ENCODE measurements at places on chromosomes 13 and 19.

DNA sequence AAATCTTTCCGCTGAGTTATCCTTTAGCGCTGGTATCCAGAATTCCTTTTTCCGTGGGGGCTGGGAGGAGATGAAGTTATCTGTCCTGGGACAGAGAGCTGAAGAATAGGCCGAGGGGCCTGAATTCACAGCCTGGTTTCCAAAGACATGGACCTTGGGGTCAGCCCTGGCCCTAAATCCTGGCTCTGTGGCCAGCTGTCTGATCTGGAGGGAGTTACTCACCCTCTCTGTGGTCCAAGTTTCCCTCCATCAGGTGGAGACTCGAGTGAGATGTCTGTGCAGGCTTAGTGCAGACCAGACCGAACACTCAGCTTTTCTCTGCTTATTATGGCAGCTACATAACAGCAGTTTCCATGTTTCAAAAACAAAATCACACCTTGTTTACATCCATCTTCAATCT lies 59.6 kb downstream of the CDADC1 start:
- no peak for DNase-seq

GRCh38 chr13:27463500-27463899 lies 13.1 kb upstream of the MTIF3 start:
- no peak for DNase-seq

GRCh38 chr13:99208185-99208584 lies 7.5 kb downstream of the UBAC2 start:
- no peak for DNase-seq

- no peak for DNase-seq
Observed at GRCh38 chr13:23627410-23627809, 57.2 kb downstream of the TNFRSF19 start.

GRCh38 chr13:75073786-75074185 lies 408.2 kb downstream of the TBC1D4 start:
- no peak for DNase-seq

DNA sequence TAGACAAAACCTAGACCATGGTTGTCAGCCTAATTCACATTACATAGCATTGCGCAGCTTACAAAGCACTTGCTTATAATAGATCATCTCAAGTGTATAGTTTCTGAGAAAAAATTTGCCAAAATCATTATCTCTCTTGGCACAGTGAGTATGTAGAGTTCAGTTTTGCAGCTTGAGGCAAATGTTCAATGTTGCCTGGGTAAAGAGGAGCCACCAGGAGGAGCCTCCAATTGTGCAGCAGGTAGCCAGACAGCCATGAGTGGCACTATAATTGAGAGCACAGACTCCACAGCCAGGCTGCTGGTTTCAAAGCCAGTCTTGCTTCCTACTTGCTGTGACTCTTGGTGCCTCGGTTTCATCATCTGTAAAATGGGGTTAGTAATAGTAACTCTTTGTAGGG lies 24.0 kb upstream of the OLFM4 start:
- DNase-seq = no peak

DNA sequence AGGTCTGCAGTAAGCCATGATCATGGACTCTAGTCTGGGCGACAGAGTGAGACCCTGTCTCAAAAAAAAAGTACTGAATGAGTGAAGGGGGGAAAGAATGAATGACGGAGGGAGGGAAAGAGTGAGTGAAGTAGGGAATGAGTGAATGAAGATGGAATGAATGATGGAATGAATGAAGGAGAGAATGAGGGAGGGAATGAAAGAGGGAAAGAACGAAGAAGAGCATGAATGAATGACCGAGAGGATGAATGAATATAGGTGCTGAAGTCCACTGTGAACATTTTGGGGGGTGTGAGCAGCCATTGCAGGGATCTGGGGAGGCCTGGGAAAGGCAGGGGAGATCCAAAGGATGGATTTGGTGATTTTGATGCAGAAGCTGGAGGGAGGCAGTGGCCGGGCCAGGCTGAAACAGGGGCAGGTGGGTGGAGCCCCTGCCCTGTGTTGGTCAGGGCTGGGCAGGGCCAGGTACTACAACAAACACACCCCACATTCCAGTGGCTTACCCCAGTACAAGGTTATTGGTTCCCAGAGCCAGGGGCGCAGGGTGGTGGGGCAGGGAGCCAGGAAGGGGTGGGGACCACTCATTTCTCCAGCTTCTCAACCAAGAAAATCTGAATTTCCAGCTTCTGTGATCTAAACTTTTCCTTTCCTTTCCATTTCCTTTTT lies 14.3 kb downstream of the SLC27A1 start:
- DNase-seq = no peak

DNA sequence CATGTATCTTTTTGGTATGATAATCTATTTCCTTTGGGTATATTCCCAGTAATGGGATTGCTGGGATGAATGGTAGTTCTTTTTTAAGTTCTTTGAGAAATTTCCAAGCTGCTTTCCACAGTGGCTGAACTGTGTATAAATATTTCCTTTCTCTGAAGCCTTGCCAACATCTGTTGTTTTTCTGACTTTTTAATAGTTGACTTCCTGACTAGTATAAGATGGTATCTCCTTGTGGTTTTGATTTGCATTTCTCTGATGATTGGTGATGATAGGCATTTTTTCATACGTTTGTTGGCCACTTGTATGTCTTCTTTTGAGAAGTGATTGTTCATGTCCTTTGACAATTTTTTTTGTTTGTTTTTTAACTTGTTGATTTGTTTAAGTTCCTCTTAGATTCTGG lies 61.6 kb upstream of the PCDH17 start:
- DNase-seq = no peak

DNA sequence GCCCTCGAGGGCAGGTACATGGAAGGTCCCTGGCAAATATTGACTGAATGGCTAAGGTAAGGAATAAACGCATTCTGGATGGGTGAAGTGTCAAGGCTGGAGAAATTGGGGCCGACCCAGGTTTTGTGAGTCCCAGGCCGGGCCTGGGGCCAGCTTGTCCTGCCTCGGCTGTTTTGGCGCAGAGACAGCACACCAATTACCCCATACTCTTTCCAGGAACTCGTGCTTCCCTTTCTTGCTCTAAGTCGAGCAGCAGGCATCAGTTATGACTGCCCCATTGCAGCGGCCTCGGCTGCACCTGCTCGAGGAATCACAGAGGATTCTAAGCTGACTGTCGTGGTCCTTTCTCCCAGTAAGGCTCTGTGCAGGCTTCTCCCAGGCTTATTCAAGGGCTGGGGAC lies 67.1 kb downstream of the ZNF536 start:
- no peak for DNase-seq

DNA sequence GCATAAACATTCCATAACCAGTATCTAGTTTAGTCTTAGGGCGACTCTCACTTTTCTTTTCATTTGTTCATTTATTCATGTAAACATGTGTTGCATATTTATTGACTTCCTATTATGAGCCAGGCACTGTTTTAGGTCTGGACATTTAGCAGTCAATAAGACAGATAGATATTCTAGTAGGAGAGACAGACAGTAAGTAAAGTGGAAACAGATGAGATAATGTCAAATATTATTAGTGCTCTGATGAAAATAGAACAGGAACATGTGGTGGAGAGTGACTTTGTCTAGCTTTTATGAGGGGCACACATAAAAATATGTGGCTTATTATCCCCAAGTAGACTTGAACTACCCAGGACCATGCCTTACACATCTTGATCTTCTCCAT lies 193.0 kb downstream of the NDFIP2 start:
- DNase-seq = no peak

GRCh38 chr19:30784850-30785457 lies 412.8 kb downstream of the ZNF536 start:
- DNase-seq = peak; percentile 76

GRCh38 chr19:12788682-12789097 lies 2.6 kb upstream of the JUNB start:
- peak; percentile 80 for DNase-seq

DNA sequence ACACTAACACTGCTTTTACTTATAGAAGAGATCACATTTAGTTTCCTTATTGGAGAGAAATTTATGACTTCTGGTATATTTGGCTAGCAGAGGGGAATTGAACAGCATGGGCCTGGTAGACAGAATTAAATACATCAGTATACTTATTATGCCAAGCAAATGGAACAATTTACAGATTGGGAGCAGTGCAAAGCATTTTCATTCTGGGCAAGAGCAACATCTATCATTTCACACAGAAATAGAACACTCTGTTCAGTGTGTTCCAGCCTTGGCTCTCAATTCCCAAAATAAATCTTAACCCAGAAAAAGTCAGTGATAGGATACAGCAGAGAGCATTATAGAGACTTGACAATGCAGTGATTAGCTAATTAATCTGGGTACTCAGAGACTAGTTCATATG lies 604.0 kb upstream of the SLITRK6 start:
- DNase-seq = peak; percentile 27

DNA sequence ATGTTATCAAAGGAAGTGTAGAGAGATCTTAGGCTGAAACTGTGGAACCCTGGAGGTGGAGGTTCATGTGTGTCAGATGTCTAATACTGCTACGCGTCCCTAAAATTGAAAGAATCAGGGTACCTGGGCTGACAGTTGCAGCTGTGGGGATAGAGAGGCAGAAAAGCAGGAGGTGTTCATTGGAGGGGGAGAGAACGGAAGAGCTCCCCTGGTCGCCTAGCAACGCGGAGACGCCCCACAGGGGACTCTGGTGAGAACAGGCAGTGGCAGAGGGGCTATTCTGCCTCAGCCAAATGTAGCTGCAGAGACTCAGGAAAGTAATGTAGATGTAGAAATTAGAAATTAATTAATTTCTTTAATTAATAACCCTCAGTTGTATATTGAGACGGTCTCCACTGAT lies 10.1 kb upstream of the ZNF835 start:
- no peak for DNase-seq
